NCI-H2081 (cell line): ENCODE measurements at places on chromosomes 6 and 20.

- no peak for DNase-seq
Measured at GRCh38 chr20:38590676-38591473, 9.9 kb downstream of the ADIG start.

GRCh38 chr6:157312757-157313156, 10.6 kb downstream of the TMEM242 start:
- no peak for DNase-seq

- DNase-seq, result no peak
Measured at GRCh38 chr6:24900917-24901697, 34.7 kb downstream of the RIPOR2 start.

GRCh38 chr6:37897818-37898515, 78.4 kb downstream of the ZFAND3 start:
- DNase-seq, result no peak

GRCh38 chr20:50110141-50111047, 2.6 kb downstream of the UBE2V1 start:
- no peak for DNase-seq

DNA sequence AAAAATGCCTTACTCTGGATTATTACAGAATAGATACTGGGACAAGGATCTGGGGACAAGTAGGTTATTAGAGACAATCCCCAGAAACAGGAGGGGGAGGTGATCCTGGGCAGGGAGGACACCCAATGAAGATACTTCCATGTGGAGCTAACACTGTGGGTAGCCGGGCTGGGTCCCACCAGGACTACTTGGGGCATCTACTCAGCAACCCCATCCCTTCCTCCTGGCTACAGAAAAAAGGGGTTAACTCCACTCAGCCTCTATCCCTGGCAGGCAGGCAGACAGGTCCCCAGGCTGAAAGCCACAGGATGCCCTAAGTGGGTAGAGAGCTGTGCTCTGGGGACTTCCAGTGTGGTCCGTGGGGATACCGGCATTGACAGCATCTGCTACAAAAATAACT, 68.0 kb upstream of the NXT1 start:
- no peak for DNase-seq

- no peak for DNase-seq
Measured at GRCh38 chr20:63003546-63003945, 3.2 kb downstream of the BHLHE23 start.

- DNase-seq, result no peak
Measured at GRCh38 chr6:10406556-10406955, 8.3 kb downstream of the TFAP2A start.
